Activated CD4-positive, alpha-beta T cell treated with anti-CD3 and anti-CD28 coated beads, Interleukin-2, Interleukin-4, amounts not matched to agents 100 ng/mL and 50 ng/mL, durations not matched to agents 16 hours and 8 hours (primary cell): ENCODE measurements at places on chromosomes 12 and 14.
A peak's percentile ranks its signal among the peaks of the same experiment; 100 is the strongest.

- no peak for DNase-seq
Measured at GRCh38 chr12:132413931-132414588, 75.9 kb upstream of the FBRSL1 start.

GRCh38 chr14:88154926-88155325 lies 150.0 kb downstream of the GPR65 start:
- DNase-seq = no peak

DNA sequence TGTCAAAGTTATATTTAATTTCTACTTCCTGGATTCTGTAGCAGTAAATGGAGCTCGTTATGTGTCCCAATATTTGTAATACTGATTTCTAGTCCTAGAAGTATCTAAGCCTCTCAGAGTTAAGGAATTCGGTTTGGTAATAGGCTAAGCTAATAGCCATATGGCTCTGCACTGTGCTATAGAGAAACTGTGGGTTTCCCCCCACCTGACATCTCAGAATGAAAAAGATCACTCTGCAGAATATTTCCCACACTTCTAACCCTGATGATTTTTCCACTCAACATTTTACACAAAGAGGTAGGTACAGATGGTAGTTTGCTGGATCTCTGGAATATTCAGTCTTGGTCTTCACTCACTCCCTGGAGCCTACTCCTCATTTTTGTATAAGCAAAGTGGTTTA lies 71.2 kb downstream of the BORCS5 start:
- DNase-seq = peak; percentile 27

GRCh38 chr14:21300892-21301291 lies 21.0 kb downstream of the RPGRIP1 start:
- DNase-seq = no peak

DNA sequence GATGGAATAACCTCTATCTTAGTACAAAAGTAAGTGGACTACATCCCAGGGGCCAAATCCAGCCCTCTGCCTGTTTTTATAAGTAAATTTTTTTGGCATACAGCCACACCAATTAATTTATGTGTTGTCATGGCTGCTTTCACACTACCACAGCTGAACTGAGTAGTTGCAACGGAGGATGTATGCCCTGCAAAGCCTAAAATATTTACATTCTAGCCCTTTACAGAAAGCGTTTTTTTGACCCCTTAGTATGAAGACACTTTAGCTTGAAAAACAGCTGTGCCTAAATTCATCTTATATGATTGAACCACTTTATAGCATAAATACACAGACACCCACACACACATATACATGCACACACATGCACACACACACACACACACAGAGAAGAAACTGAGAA lies 501.6 kb downstream of the EGLN3 start:
- no peak for DNase-seq

DNA sequence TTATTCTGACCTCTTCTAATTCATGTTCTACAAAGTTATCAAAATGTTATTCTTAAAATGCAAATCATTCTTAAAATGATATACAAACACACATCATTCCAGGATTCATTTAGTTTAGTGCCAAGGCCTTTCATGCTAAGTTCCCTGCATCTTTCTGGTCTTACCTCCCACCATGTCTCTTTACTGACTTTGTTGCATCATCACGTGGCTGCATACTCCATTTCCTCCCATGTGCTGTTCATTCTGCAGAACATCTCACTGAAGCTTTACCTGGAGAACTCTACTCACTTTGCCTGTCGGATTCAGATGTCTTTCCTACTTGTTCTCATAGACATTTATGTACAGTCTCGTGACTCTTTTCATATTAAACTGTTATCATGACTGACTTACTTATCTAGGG lies 278.1 kb downstream of the RAD51B start:
- DNase-seq = no peak

DNA sequence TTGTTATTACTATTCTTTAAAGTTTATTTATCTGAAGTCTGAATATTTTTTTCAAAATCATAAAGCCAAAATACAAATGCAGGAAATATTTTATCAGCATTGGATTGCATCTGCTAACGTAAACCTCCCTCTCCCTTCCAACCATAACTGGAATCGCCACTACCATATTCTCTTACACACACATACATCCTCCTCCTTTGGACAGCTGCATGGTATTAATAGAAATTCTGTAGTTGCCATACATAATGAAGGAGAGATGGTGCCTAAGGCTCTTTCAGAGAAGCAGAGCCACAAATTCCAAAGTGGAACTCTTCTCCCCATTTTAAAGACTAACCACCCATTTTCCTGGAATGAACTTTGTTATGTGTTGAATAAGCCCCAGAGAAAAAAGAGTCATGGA lies 352.7 kb downstream of the MDGA2 start:
- no peak for DNase-seq

- no peak for DNase-seq
Measured at GRCh38 chr12:122089077-122089476, 10.5 kb downstream of the MLXIP start.

GRCh38 chr12:63064080-63064479 lies 86.9 kb downstream of the AVPR1A start:
- no peak for DNase-seq

GRCh38 chr14:59803052-59803540 lies 67.5 kb downstream of the RTN1 start:
- no peak for DNase-seq

DNA sequence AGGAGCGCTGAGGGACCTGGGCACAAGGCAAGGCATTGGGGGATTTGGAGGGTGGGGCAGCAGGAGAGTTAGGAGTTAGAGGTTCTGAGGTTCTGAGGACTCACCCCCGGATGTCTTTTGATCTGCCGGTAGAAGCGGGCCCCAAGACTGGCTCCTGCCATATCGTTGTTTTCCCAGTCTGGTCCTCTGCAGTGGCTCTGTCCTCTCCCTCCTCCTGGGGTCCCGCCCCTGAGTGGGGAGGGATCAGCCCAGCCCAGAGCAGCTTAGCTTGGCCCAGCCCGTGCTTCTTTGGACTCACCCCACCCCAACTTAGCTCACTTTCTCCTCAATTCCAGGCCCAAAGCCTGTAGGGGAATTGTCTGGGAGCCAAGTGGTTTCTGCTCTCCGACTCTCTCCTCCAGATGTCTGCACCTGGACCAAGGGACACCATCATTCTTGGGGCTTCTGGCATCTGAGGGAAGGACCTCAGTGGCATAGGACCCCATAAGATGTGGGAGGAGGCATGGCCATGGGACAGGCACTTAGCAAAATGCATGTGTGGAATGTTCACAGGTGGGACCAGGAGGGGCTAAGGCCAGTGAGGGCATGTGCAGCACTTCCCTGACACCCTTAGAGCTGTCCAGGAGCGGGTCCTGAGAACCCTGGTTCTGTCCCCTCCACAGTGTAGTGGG lies 7.5 kb downstream of the SHMT2 start:
- no peak for DNase-seq

GRCh38 chr14:28671425-28671824 lies 95.2 kb upstream of the FOXG1 start:
- DNase-seq = no peak

DNA sequence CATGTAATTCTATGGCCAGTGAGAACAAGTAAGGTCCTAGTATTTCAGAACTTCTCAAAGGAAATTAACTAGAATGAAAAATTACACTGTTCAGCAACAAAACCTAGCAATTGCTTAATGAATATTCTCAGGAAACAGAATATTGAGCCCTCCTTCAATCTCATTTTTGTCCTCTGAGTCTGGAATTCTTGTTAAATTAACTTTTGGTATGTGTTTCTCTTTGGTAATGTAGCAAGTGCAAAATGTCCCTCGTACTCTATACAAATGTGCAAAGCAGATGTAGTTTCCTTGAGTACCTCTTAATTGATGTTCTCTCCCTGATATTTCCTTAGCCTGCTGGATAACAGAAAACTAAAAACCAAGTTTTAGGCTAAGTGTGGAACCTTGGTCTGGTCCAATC lies 190.8 kb upstream of the CNOT2 start:
- DNase-seq = no peak

DNA sequence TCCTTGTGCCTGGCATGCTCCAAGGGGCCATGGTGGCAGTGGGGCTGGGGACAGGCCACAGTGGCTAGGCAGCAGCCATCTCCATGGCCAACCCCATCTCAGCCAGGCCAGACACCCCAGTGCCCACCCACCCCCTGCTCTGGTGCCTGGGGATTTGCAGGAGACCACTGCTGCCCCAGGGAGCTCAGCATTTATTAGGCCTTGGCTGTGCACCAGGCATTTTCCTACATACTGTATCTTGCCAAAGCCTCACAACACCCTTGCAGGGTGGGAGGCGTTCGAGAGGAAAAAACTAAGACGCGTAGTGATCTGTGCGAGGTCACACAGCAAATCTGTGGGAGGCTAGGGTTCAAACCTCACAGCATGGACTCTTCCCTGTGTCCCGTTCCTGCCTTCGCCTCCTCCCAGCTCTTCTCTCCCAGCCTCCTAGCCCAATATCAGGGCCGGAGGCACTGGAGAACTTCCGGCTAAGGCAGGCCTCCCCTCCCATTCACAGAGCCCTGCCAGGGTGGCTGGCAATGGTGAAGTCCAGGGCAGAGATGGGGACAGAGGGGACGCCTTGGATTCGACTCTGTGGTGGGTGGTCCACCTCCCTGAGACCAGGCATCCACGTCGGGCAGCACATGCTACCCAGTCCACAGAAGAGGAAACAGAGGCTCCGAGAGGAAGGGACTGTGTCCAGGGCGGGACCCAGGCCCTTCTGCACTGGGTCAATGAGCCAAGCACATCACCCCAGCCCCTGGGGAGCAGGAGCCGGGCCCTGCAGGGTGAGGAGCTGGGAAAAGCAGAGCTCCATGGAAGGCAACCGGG lies 57.4 kb downstream of the FAM222A start:
- no peak for DNase-seq

DNA sequence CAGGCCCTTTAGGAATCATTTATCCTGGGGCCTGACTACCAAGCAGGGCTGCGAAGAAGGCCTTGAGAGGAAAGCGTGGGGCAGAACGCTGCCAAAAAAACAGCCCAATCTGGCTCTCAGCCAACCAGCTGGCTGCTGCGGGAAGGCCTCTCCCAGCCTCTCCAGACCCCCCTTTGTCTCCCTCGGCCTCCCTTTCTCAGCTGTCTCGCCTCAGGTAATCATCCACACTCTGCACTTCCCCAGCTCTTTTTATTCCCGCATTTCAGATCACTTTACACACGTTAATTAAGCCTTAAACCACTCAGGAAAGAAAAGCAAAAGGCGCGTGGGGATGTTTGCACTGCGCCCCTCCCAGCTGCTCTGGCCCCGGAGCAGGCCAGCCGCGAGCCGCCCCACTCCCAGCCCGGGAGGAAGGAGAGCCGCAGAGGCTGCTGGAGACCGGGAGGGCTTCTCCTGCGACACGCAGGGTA lies 208.2 kb upstream of the FOXN3 start:
- DNase-seq = no peak

DNA sequence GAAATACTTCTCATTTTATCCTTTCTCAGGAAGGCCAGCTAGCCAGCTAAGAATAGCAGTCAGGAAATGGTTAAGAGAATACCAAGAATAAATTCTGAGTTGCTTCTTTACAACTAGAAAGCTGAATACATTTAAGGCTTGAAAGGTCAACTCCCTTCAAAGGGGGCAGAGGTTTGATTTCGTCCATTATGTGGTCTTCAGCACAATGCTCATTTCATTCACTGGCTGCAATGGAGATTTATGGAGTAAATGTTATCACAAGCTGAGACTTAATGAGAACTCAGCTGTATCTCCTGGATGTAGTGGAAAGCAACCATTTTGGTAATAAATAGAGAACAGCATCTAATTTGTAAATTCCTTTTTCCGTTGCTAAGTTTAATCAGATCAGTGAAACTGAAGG lies 265.0 kb upstream of the FKBP4 start:
- no peak for DNase-seq

DNA sequence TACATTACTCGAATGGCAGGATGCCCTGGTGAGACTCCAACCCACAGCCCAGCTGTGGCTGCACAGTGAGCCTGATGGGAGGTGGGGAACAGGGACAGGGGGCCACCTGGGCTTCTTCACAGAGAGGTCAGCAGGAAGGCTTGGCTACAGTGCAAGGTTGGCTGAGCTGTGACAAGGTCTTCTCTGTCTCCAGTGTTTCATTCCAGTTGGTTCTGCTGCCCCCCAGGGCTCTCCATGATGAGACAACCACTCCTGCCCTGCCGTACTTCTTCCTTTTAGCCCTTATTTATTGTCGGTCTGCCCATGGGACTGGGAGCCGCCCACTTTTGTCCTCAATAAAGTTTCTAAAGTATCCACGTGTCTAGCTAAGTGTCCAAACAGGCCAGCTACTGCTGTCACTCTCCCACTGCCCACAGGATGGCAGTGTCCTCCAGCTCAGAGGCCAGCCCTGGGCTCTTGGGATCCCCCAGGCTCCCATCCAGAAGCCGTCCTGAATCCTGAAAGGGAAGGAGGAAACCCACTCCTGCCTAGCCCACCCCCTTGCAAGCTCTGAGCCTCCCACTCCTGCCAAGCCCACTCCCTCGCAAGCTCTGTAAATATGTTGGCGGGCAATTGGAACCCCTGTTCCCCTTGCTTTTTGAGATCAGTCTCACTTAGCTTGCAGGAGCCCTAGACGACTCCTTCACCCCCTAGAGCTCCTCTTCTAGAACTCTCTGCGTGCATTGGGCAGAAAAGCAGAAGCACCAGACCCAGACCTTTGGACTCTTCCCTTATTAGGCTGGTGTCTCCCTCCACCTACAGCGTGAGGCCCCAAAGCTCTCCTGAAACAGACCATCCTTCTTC lies 5.4 kb downstream of the C1QL4 start:
- no peak for DNase-seq

- DNase-seq = peak; percentile 79
Measured at GRCh38 chr14:68685419-68686204, 107.3 kb downstream of the ZFP36L1 start.

DNA sequence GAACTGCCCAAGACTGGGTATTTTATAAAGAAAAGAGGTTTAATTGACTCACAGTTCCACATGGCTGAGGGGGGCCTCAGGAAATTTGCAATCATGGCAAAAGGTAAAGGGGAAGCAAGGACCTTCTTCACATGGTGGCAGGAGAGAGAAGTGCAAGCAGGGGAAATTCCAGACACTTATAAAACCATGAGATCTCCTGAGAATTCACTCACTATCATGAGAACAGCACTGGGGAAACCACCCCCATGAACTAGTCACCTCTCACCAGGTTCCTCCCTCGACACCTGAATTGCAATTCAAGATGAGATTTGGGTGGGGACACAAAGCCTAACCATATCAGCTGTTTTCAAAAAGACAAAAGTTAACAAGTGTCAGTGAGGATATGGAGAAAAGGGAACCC lies 112.6 kb downstream of the FOXA1 start:
- no peak for DNase-seq

DNA sequence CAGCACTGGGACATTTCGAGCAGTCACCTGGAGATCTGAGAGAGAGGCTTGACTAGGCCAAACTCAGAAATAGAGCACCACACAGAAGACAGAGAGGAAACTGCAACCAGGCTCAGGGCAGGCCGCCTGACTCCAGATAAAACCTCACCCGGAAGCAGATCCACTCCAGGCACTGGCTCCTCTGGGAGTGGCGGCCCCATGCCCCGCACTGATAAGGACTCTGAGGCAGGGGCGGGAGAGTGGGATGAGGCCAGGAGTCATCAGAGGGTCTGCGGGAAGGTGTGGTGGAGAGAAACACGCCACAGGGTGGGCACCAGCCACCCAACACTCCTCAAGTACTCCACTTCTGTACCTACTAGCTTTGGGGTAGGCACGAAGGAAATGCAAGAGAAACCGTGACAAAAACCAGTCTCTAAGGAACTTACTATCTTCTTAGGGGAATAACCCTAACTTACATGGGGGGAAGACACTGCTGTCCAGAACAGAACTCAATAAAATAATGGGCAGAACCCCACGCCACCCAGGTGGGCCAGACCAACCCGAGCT lies 71.3 kb downstream of the CHGA start:
- no peak for DNase-seq

- DNase-seq = peak; percentile 69
Measured at GRCh38 chr14:54175298-54175942, 218.8 kb upstream of the BMP4 start.

- DNase-seq = no peak
Measured at GRCh38 chr14:77989441-77989991, 180.7 kb upstream of the NRXN3 start.
